ENCODE measurements at places on chromosomes 11 and 22.
A peak's percentile ranks its signal among the peaks of the same experiment; 100 is the strongest.

GRCh38 chr11:126012852-126013251 is 49.8 kb downstream of the CDON start:
- DNase-seq = no peak

GRCh38 chr11:75162954-75163353 is 12.0 kb downstream of the SLCO2B1 start:
- no peak for DNase-seq

- peak; percentile 49 for DNase-seq
Measured at GRCh38 chr11:126989942-126990715, 10.4 kb downstream of the KIRREL3 start.

- no peak for DNase-seq
Measured at GRCh38 chr22:29106839-29107238, 34.0 kb downstream of the KREMEN1 start.

DNA sequence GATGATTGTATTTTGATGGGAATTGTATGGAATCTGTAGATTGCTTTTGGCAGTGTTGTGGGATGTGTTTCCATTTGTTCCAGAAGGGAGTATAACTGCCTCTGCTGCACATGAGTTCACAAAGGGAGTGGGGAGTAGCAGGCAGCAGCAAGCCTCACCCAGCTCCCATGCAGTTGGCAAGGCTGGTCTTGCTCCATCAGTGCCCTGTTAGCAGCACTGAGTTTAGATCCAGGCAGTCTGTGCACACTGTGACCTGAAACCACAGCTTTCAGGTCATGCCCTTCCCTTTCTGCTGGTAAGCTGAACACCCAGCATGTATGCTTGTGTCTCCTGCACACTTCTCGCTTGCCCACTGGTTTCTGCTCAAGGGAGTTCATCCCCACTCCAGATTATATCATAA is 3.7 kb upstream of the NUCB2 start:
- DNase-seq = no peak

DNA sequence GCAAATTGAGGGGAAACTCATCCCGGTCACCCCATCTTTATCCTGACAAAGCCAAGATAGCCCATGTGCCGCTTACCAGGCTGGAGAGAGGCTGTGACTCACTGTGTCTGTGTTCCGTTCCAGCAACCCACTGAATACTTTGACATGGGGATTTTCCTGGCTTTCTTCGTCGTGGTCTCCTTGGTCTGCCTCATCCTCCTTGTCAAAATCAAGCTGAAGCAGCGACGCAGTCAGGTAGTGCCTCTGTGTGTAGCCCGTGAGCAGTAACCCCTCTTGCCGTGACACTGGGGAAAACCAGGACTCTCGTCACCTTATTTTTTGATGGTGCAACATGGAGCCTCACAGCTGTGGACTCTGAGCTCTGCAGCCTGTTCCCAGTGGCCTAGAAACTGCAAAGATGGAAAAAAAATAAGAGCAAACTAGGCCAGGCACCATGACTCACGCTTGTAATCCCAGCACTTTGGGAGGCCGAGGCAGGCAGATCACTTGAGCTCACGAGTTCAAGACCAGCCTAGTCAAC is 16.9 kb downstream of the C22orf31 start:
- DNase-seq = peak; percentile 49

GRCh38 chr22:41687901-41688364 is 734 bp downstream of the SNU13 start:
- DNase-seq = no peak

DNA sequence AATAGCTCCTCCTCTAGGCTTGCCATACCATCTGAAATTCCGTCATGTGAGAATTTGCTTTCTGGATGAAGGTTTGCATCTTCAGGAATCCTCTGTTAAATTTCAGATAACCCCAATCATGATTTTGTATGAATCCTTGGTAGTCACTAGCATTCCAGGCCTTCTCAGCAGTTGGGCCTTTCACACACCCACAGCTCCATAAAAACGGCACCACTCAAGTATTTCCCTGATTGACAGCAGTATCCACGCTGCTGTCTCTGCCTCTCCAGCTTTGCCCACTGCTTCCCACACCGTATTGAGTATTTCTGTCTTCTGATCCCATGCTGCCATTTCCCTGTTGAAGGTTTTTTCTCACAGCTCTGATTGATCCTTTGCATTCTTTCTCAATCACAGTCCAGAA is 208.7 kb upstream of the NCAM1 start:
- DNase-seq = no peak

GRCh38 chr11:9831122-9831521 is 167.2 kb downstream of the SWAP70 start:
- no peak for DNase-seq

DNA sequence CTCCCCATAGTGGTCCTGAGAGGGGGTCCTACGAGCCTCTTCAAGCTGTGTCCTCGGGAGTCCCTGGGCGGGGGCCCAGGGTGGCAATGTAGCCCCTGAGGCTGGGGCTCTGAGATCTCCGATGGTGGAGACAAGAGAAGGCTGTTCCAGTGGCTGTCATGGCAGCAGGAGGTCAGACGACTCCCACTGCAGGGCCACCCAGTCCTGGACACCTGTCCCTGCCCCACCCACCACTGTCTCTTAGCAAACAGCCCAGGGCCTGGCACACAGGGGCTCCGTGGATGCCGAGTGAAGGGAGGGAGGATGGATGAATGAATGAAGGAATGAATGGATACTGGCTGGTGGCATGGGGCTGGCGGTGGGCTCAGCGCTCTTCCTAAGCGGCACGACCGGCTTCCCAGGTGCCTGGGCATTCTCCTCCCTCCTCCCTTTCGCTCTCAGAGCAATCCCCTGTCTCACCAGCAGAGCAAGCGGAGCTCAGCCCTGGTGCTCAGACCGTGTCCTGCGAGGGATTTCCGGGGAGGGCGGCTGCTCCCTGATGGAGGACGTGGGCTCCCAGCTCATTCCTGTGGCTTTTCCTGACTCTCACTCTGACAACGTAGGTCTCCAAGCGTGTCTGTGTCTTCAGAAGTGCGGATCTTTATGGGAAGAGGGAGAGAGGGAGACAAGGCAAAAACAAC is 1272.6 kb downstream of the BRD1 start:
- DNase-seq = no peak

GRCh38 chr11:27255447-27255828 is 107.6 kb downstream of the CCDC34 start:
- DNase-seq = no peak

DNA sequence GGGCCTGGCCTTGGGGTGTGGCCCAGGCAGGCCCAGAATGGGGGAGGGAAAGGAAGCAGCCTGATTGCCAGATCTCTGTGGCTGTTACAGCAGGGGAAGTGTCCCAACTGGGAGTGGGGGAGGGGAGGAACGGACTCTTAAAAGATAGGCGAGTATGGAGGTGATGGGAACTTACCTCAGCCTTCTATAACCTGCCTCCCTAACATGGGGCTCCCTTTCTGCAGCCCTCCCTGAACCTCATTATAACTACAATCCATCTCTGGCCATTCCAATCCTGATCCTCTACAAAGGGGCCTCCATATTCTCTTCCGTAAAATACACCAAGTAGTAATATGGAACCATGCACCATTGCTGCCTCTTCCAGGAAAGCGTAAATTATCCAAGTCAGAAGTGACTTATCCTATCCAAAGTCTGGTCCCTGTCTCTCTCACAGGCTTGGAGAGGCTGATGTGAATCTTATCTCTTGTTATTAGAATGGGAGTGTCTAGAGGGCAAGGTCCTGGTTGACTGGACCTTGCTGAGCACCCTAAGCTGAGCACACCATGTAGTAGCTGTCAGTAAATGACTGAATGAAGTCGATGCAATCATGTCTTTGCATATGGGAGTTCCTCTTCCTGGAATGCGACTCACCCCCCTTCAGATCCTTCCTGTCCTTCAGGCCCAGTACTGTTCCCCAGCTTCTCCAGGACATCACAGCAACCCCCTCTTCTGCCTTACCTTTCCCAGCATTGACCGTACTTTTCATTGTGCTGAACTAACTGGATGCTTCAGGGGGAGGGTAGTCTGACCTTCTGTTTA is 5.9 kb downstream of the RHOG start:
- no peak for DNase-seq

- no peak for DNase-seq
Measured at GRCh38 chr22:25021409-25021808, 68.9 kb downstream of the KIAA1671 start.

DNA sequence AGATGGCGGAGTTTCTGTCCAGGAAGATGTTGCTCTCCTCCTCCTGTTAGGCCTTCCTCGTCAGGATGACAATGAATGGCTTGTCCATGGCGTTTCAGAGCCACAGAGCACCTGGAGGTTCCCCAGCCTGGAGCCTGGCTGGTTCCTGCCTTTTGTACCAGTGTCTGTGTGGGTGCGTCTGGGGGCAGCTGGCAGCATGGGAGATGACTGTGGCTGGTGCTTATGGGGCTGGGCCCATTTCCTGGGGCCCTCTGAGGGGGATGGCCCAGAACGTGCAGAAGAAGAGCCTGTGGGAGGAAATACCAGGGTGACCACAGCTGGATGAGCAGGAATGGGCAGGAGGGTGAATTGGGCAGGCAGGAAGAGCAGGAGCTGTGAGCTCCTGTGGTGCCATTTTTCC is 6.7 kb downstream of the SLC37A2 start:
- DNase-seq = peak; percentile 36

- DNase-seq = no peak
Measured at GRCh38 chr11:78572394-78572793, 2.3 kb downstream of the NARS2 start.

- no peak for DNase-seq
Measured at GRCh38 chr11:78339483-78339882, 78.1 kb downstream of the GAB2 start.

GRCh38 chr22:37079668-37080171 is 28.2 kb downstream of the KCTD17 start:
- DNase-seq = no peak
